ENCODE measurements at places on chromosomes 5 and 9. TPM values are rescaled to one million over a fixed set of nuclear protein-coding genes. Genes with fewer than 3 reads are reported as not detected.

DNA sequence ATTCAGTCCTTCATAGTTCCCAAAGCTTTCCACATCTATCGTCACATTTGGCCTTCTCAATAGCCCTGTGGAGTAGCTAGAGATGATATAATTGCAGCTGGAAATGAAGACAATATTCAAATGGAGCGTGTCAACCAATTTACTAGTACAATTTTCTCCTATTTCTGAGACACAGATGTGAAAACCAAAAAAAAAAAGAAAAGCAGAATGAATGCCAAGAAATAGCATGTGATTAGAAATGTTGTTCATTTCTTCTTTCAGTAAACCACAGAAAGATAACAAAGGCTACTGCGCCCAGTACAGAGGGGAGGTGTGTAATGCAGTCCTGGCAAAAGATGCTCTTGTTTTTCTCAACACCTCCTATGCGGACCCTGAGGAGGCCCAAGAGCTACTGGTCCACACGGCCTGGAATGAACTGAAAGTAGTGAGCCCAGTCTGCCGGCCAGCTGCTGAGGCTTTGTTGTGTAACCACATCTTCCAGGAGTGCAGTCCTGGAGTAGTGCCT lies 99.0 kb downstream of the MUSK start:
- peaks cover 14% of the 10 kb centered on the region for H3K4me1 ChIP-seq
- no peak overlapping the region for H3K27ac ChIP-seq
- H3K27me3 ChIP-seq, result no peaks in the 10 kb centered on the region
- H3K36me3 ChIP-seq, result no peaks in the 10 kb centered on the region
- H3K4me3 ChIP-seq, result no peak overlapping the region

GRCh38 chr9:137028263-137029057 lies 423 bp upstream of the ABCA2 start:
- H3K4me1 ChIP-seq, result peaks cover 29% of the 10 kb centered on the region
- H3K36me3 ChIP-seq, result no peaks in the 10 kb centered on the region
- H3K27me3 ChIP-seq, result no peaks in the 10 kb centered on the region
- peak overlapping the region; percentile 49 for H3K4me3 ChIP-seq
- DNase-seq, result peak; percentile 73
- H3K27ac ChIP-seq, result peak overlapping the region; percentile 0

- no peaks in the 10 kb centered on the region for H3K27me3 ChIP-seq
- no peak overlapping the region for H3K4me3 ChIP-seq
- H3K27ac ChIP-seq, result no peak overlapping the region
Observed at GRCh38 chr5:114649878-114650277, 288.0 kb downstream of the KCNN2 start.

DNA sequence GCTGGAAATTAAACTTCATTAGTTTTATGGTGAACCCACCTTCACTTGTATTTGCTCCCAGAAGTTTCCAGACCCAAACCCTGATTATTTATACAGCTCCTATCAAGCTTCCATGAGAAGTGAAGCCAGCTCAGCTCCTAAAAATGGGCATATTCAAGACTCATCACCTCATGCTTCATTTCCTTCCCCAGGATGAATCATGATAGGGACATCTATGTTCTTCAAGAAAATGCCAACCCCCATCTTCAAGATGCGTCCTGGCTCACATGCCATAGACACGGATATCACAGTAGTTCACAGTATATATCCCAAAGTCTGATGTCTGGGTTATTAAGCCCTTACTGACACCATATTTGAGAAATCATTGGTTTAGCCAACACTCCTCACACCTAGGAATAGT lies 217.6 kb downstream of the NPR3 start:
- no peak overlapping the region for H3K4me3 ChIP-seq
- no peaks in the 10 kb centered on the region for H3K27me3 ChIP-seq
- no peaks in the 10 kb centered on the region for H3K4me1 ChIP-seq
- H3K27ac ChIP-seq, result no peak overlapping the region
- no peak for DNase-seq

- no peak for DNase-seq
- H3K27ac ChIP-seq, result no peak overlapping the region
- H3K36me3 ChIP-seq, result no peaks in the 10 kb centered on the region
- H3K4me3 ChIP-seq, result no peak overlapping the region
Observed at GRCh38 chr5:151587796-151588555, 3.2 kb downstream of the FAT2 start.

- no peaks in the 10 kb centered on the region for H3K27me3 ChIP-seq
- H3K4me1 ChIP-seq, result no peaks in the 10 kb centered on the region
- H3K27ac ChIP-seq, result no peak overlapping the region
Observed at GRCh38 chr5:27938989-27939388, 900.6 kb upstream of the CDH9 start.

- DNase-seq, result peak; percentile 76
- no peaks in the 10 kb centered on the region for H3K27me3 ChIP-seq
- no peaks in the 10 kb centered on the region for H3K36me3 ChIP-seq
Observed at GRCh38 chr5:5497152-5497788, 74.8 kb downstream of the ICE1 start.

Gene BTNL9
- 77.1 TPM for total RNA-seq
